Stimulated activated CD8-positive, alpha-beta memory T cell treated with anti-CD3 and anti-CD28 coated beads, Interleukin-4, amount 100 ng/mL, for 4 hours (primary cell): ENCODE measurements at places on chromosomes 13 and 19.

DNA sequence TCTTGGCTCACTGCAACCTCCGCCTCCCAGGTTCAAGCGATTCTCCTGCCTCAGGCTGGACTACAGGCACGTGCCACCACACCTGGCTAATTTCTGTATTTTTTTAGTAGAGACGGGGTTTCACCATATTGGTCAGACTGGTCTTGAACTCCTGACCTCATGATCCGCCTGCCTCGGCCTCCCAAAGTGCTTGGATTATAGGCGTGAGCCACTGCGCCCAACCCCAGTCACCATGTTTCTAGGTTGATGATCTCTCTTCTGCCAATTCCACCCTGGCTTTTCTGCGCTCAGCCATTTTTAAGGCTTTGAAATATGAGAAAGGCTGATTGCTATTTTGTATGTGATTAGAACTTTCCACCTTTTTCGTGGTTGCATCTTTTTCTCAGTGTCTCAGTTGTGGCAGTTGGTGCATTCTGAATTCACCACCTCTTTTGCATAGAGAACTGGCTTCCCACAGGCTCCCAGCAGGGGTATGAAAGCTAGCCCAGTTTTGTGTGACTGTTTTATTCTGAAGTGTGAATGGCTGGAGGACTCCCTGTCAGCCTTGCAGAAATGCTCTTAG lies 15.5 kb downstream of the CEACAM1 start:
- DNase-seq, result no peak

DNA sequence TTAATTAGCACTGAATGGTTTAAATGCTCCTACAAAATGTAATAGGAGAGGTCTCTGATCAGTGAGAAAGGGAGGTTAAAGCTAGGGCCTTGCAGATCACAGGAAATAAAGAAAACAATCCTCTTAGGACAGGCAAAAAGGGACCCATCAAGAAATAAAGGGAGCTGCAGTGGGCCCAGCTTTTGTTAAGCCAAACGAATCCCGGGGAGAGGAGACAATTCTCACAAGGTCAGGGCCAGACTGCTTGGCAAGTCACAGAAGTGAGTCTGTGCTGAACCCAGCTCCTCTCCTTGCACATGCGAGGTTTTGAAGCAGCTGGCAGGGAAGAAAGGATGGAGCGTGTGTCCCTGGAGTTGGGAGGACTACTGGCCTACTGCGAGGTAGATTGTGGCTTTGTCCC lies 285.8 kb downstream of the COG6 start:
- no peak for DNase-seq

GRCh38 chr13:70571221-70571620 lies 463.0 kb upstream of the KLHL1 start:
- no peak for DNase-seq

- DNase-seq, result no peak
Observed at GRCh38 chr19:18155095-18156087, 2.4 kb downstream of the PIK3R2 start.

- DNase-seq, result no peak
Observed at GRCh38 chr13:50577806-50578205, 265.7 kb downstream of the DLEU7 start.

DNA sequence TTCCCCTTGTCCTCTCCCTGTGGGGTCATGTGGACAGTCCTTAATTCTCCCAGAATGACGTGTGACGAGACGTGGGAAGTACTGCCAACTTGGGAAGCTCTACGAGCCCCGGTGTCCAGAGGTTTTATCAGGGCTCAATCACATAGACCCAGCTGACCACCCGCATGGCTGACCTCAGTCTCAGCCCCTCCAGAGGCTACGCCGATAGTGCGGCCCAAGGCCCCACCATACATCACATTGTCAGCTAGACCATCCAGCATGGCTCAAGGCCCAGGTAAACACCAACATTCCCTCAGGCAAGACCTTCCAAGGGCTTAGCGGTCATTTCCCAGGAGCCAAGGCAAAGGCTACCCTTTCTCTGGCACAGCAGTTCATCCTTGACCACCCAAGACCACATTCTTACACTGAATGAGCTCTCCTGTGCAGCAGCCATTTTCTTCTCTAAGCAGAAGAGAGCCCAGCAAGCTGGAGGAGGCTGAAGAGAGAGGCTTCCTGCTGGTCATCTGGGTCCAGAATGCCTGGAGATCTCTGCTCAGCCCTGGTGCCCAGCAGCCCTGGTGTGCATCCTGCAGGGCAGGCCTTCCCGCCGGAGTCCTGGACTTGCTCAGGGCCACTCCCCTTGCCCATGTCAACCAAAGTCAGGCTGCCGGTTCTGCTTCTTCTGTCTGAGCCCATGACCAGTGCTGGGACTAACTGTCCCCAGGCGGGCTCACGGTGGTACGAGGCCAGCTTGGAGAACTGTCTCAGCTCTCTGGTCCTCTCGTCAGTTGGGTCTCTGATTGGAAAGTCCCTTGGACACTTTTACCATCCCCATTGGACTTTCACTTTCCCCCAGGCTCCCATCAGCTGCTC lies 7.9 kb upstream of the F10 start:
- DNase-seq, result no peak

- no peak for DNase-seq
Observed at GRCh38 chr19:38795549-38795948, 6.5 kb downstream of the LGALS7B start.

- DNase-seq, result no peak
Observed at GRCh38 chr13:58666331-58666730, 1034.8 kb downstream of the PCDH17 start.

DNA sequence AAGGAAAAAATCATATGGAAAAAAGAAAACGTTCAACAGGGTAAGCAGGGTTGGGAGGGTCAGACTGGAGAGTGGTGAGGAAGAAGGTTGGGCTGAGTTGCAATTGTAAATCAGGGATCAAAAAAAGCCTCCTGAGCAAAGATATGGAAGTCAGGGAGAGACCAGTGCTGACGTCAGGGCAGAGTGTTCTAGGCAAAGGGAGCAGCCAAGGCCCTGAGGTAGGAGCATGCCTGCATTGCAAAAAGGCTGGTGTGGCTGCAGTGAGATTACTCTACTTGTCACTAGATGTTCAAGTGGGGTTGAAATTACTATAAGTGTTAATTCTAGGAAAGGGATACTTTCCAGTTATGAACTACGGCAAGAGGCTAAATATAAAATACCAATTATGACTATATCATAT lies 562.0 kb downstream of the MYO16 start:
- DNase-seq, result no peak

GRCh38 chr13:106753251-106753650 lies 185.3 kb upstream of the ARGLU1 start:
- DNase-seq, result no peak

DNA sequence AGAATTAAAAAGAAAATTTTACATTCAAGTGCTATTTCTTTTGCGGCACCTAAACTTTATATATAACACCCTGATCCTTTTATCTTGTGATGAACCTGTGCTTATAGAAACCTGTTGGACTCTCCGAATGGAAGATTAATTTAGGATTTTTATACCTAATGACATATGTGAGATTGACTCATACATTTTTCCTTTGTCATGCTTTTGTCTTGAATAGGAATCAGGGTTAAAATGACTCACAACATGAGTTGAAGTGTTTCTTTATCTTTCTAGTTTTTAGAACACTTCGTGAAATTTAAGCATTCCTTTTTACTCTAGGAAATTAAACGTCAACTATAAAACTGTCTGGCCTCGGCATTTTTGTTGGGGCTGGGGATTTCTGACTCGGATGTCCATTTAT lies 378.9 kb downstream of the PCDH20 start:
- DNase-seq, result no peak

GRCh38 chr13:108086678-108087077 lies 128.7 kb downstream of the LIG4 start:
- DNase-seq, result no peak

GRCh38 chr13:48006396-48006795 lies 5.3 kb upstream of the SUCLA2 start:
- DNase-seq, result no peak

DNA sequence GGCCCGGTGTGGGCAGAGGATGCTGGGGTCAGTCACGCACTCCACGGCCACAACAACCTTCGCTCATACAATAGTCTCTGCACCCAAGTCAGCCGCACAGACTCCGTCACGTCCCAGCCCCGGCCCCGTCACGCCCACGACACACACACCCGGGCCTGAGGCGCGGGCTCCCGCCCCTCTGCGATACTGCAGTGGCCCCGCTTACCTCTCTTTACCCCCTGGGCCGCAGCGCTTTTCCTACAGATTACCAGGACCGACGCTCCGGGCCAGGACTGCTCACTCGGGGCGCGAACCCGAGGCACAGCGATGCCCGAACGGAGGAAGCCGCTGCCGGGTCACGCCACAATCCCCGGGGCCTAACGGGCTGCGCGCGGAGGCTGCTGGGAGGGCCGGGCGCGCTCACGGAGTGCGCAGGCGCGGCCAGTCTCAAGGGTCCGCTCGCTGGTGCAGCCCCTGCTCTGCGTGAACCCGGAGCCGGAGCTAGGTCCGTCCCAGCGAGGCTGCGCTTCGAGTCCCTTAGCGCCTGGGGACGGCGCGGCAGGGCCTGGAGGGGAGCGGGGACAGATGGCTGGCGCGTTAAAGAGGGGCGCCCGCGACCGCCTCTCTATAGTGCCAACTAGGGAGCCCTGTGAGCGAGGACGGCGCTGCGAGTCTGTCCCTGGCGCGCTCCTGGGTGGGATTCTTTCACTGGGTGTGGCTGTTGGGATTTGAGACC lies at the start of gene ZFP82:
Gene ZFP82, minus strand, starts transcription at position 358 of the 715 bp plus-strand sequence. CDS start 8,855 bp downstream, outside the sequence.
- DNase-seq, result peak; percentile 51

DNA sequence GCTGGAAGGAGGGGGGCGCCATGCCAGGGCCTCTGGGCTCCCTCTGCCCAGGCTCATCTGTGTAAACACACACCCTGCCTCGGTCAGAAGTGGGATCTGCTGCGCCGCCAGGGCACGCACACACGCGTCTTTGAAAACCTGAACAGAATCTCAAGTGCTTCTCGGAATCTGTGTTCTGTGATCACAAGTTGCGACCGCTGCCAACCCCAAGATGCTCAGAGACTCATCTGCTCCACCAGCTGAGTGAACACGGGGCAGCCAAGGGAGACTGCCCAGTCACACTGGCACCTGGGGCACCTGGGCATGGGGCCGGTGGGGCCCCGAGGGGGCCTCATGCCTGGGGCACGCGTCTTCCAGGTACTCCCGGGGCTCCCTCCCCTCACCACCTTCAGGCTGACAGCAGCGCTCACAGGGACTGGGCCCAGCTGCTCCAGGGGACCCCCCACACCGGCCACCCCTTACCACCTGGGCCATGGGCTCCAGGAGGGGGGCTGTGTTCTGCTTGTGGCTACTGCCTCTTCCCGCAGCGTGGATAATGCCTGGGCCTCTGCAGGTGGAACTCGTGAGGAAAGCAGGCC lies 59.0 kb downstream of the KLF2 start:
- no peak for DNase-seq

DNA sequence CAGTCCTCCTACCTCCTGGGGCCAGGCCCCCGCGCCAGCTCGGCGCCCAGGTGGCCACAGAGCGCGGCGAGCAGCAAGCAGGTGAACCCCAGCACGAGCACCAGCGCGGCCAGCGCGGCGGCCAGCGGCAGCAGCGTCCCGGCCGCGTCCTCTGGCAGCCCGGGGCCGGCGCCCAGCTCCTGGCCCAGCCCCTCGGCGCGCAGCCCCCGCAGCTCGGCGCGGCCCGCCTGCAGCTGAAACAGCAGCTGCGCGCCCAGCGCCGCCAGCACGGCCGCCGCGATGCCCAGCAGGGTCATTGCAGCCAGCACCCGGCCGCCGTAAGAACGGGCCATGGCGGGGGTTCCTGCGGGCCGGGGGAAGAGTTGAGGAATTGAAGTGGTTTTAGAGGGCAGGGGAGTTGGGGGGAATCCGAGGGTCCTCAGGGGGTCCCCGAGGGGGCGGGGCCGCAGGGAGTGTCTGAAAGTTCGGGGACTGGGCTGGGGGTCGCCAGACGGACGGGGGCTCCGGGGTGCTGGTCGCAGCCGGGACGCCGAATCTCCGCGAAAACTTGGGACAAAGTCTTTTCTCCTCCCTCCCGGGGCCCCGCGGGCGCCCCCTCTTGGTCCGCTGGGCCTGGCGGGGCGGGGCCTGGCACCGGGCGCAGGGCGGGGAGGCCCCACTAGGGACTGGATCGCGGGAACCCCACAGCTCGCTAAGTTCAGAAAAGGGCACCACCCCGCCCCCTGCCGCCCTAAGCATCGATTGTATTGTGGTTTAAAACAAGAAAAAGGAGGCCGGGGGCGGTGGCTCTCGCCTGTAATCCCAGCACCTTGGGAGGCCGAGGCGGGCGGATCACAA lies at the start of gene TMEM221:
Gene TMEM221, minus strand, starts transcription at position 538 of the 837 bp plus-strand sequence. Its CDS starts 206 bp downstream, at position 332.
- DNase-seq, result peak; percentile 20

DNA sequence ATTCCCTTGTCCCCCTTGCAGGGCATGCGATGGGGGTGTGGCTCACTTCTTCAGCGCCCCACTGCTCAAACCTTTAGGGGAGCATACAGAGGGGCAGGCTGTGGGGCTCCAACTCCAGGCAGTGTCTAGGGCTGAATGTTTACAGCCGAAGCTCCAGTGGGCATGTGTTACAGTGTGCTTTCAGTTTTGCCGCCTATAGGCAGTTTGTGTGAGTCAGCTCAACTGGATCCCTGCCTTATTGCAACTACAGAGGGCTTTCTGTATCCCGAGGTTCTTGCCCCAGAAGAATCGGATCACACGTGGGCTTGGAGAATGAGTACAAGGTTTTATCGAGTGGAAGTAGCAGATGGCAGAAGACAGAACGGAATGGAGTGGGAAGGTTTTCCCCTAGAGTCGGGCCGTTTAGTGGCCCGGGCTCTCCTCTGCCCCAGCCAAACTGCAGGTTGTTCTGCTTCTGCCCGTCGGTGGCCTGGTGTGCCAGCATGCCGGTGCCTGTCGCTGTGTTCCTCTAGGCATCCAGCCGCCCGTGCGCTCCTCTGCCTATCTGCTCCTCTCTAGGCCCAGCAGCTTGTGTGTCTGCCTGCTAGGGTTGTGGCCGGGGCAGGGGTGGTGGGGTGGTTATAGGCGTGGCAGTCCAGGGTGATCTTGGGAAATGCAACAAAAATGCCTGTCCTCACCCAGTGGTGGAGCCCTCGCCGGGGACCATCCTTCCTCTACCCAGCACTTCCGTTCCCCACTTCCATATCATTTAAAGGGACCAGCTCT lies 435.9 kb upstream of the SGCG start:
- DNase-seq, result no peak

- DNase-seq, result no peak
Observed at GRCh38 chr19:1315470-1316166, 29.9 kb downstream of the EFNA2 start.

DNA sequence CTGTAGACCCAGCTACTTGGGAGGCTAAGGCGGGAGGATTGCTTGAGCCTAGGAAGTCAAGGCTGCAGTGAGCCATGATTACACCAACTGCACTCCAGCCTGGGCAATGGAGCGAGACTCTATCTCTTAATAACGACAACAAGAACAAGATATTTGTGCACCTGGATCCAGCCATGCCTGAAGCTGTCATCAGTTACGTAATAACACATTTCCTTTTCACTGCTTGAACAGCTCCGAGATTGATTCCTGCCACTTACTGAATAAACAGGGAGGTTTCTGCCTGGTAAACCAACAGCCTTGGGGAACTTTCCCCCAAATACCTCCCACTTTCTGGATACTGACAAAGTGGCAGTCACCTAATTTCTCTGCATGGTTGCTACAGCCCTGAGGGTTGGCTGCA lies 5.4 kb downstream of the KANK2 start:
- no peak for DNase-seq

GRCh38 chr13:94291631-94292322 lies 187.7 kb downstream of the DCT start:
- DNase-seq, result no peak
